DMS153 (cell line): ENCODE measurements at places on chromosomes 4 and X.

GRCh38 chr4:147309434-147309833 lies 171.5 kb upstream of the EDNRA start:
- DNase-seq: no peak

- DNase-seq: no peak
Observed at GRCh38 chr4:161222889-161223288, 940.9 kb downstream of the FSTL5 start.

- no peak for DNase-seq
Observed at GRCh38 chr4:26804925-26805324, 55.7 kb upstream of the STIM2 start.

DNA sequence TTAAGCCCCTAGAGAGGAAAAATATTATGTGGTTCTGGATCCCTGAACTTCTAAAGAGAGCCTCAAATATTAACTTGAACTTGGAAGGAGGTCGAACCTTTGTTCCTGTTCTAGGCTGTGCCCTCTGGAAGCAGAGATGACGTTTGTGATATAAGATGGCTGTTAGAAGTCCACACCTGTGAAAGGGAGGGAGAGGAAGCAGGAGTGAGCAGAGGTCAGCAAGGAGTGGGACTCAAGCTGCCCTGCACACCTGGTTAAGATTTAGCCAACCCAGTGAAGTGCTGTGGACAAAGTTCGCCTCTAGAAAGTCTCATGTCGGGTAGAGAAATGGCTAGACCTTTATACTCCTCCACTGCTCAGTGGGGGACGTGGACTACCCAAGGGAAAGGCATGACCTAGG lies 566.2 kb downstream of the MID1IP1 start:
- no peak for DNase-seq

- no peak for DNase-seq
Observed at GRCh38 chr4:15197005-15197404, 194.7 kb downstream of the CPEB2 start.

DNA sequence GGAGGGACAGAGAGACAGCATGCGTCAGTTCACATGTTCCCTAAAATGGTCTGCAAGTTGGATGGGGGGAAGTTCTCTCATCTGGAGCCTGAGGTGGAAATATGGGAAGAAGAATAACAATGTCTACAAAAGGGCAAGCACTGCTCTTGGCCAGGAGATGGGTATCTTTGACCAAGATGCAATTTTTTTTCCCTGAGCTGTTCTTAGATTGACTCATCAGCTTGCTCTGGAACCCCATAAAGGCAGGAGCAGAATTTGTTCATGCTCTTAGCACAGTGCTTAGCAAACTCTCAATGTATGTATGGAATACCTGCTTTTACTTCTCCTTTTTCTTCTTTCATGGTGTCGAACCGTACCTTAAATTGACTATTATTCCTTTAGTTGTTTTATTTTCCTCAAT lies 90.5 kb upstream of the ZNF827 start:
- DNase-seq: no peak

DNA sequence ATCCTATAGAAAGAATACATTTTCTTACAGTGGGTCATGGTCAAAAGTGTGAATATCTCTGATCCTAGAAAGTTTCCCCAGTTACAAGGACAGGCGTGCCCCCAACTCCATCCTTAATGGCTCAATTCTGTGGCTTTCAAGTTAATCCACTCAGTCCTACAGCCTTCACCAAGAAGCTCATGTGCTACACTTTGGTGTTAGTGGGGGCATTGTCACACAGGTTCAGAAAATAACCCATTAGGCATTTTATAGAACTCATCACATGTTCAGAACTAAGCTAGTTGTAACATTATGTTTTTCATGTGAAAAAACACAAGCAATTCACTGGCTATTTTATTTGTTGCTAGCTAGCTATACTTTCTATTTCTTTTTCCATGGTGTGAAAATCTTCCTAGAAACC lies 20.4 kb downstream of the NFKB1 start:
- no peak for DNase-seq

GRCh38 chrX:118526149-118526548 lies 30.5 kb downstream of the DOCK11 start:
- no peak for DNase-seq

GRCh38 chr4:34733185-34733941 lies 1511.0 kb downstream of the ARAP2 start:
- no peak for DNase-seq

GRCh38 chr4:16027626-16028025 lies 56.2 kb downstream of the PROM1 start:
- no peak for DNase-seq

GRCh38 chr4:37999000-37999716 lies 39.0 kb downstream of the PTTG2 start:
- peak; percentile 49 for DNase-seq

GRCh38 chr4:168164915-168165548 lies 72.7 kb downstream of the ANXA10 start:
- no peak for DNase-seq
